Activated naive CD8-positive, alpha-beta T cell treated with anti-CD3 and anti-CD28 coated beads for 36 hours (primary cell): ENCODE measurements at places on chromosomes 4 and X. TPM values are rescaled to one million over a fixed set of nuclear protein-coding genes. Genes with fewer than 3 reads are reported as not detected.

Gene TMPRSS11A
- not detected for total RNA-seq

Gene USP46
- 6.1 TPM for total RNA-seq

Gene HHIP
- not detected for total RNA-seq

Gene DNAAF6
- not detected for total RNA-seq

Gene NALF2
- 0.19 TPM for total RNA-seq

Gene CT45A10
- not detected for total RNA-seq

Gene FANCB
- total RNA-seq, result 14.0 TPM

Gene ADH1A
- total RNA-seq, result not detected

Gene SMIM43
- not detected for total RNA-seq

GRCh38 chr4:68346461-68346860 lies 3.4 kb downstream of the YTHDC1 start:
- no peak for DNase-seq

DNA sequence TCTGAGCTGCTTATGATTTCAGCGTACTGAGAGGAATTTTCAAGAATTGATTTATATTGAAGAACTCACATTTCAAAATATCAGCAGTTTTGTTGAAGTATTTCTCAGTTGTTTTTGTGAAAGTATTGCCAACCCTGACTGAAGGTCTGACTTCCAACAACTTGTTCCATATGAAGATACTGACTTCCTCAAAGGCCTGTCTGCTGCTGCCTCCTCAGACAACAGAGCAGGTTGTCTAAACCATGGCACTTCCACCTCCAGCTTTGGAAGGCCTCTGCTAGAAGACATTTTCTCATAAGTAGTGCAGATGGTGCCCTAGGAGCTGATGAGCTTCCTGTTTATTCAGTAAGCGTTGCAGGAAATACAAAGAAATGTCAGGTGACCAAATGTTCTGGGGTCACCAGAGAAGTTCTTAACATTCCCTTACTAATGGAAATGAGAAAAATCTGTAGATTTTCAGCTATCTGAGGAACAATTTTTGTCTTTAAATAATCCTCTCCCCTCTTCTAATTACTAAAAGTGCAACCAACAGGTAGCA lies 28.8 kb downstream of the FGF2 start:
- DNase-seq, result no peak

DNA sequence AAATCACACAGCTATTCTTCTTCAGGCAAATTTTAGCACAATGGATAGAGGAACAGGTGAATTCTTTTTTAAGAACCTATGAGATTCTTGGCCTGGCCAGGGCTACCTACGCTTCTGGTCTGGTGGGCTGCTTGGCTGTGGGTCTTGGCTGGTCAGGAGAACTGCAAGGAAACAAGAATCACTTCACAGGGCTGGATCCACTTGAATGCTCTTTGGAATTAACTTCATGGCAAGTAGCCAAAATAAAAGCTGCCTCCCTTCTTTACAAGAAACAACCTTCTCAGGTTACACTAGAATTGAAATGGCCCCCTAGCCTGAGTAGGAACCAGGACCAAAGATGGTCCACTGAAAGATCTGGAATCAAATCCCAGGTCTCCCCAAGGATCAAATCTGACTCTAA lies 519.1 kb downstream of the IQCM start:
- no peak for DNase-seq

GRCh38 chr4:38315286-38315685 lies 348.7 kb upstream of the KLF3 start:
- DNase-seq, result no peak

DNA sequence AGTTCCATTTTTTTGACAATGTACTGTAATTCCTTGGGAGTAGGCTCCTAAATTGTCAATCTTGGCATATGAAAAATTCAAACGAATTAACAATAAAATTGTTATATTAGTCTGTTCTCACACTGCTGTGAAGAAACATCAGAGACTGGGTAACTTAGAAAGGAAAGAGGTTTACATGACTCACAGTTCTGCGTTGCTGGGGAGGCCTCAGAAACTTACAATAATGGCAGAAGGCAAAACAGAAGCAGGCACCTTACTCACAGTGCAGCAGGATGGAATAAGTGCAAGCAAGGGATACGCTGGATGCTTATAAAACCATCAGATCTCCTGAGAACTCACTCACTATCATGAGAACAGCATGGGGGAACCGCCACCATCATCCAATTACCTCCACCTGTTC lies 246.4 kb upstream of the TRAM1L1 start:
- DNase-seq, result no peak

- DNase-seq, result no peak
Observed at GRCh38 chr4:151931563-151931962, 170.8 kb upstream of the GATB start.

GRCh38 chr4:147741190-147741788 lies 9.4 kb downstream of the ARHGAP10 start:
- DNase-seq, result no peak

- DNase-seq, result no peak
Observed at GRCh38 chrX:455199-455598, 68.5 kb upstream of the PPP2R3B start.

GRCh38 chr4:41256740-41257256 lies at the start of gene UCHL1:
UCHL1 (plus strand) TSS chr4:41256928; CDS start chr4:41256977, 49 bp downstream.
- peak; percentile 39 for DNase-seq

DNA sequence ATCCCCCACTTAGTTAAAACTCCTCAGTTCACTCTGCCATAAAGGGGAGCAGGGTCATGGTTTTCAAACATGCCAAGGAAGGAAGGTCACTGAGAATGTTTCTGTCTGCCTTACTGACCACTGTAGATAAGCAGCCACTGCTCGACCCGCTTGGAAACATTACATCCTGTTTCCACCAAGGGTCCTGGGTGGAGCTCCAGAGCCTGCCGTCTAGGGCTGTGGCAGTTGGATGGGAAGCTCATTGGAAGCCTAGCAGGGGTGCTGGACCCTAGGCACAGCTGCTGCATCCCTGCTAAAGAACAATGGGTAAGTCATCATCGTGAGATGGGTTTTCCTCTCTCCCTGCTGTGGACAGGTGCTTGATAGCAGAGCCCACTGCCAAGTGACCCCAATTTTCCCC lies 76.0 kb upstream of the SRD5A3 start:
- no peak for DNase-seq

DNA sequence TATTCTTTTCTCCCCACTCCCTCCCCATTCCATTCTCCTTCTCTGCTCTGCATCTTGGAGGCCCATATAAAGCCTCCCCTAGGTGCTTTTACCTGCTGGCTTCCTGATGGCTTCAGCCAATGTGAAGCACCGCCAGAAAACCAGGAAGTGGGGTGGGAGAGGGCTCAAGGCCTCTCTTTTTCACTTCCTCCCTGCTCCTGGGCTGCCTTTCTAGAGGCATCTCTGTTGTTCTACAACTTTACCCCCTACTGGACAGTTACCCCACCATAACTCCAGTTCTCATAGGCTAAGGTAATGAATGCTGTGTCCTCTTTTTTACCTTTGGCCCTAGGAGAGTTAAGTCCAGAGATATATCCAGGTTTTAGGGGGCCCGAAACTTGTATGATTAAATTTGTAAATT lies 62.4 kb upstream of the PPARGC1A start:
- DNase-seq, result no peak

DNA sequence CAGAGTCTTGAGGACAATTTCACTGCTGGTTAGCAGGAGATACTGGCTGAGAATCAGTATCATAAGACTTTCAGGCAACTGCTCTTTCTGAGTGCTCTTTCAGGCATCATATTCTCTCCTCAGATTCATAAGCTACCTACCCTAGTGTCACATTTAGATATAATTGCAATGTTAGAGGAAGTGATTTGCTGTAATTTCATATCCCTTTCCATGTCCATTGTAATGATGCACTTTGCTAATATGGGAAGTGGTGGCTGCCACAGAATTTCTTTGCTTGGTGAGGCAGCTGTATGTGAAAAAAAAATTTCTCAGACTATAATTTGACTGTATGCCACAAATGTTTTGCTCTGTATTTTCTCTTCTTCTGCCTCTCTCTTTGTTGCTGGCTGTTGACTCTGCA lies 63.3 kb downstream of the DOCK11 start:
- DNase-seq, result no peak

GRCh38 chr4:152665691-152666395 lies 14.0 kb downstream of the TMEM154 start:
- no peak for DNase-seq

- DNase-seq, result no peak
Observed at GRCh38 chr4:47694322-47694721, 143.5 kb downstream of the CORIN start.

DNA sequence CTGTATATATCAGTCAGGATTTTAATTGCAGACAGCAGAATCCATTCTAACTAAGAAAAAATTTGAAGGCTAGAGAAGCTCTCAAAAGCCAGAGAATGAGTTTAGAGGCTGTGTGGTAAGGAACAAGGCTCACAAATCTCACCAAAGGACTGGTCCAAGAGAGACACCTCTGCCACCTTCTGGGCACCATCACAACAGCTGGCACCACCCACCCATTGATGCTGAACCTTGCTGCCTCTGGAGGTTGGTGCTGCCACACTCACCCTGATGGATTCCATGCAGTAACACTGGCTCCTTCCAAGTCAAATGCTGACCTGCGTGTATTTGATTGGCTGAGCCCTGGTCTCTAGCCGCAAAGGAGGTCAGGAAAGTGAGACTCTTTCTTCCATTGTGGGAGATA lies 100.8 kb downstream of the BEND2 start:
- DNase-seq, result no peak

- DNase-seq, result no peak
Observed at GRCh38 chr4:1137063-1137776, 23.9 kb upstream of the RNF212 start.

GRCh38 chrX:67727576-67727975 lies 183.8 kb downstream of the AR start:
- no peak for DNase-seq

GRCh38 chr4:78244705-78245485 lies 187.8 kb downstream of the FRAS1 start:
- DNase-seq, result no peak

- DNase-seq, result no peak
Observed at GRCh38 chr4:158046345-158046744, 126.5 kb downstream of the GASK1B start.

DNA sequence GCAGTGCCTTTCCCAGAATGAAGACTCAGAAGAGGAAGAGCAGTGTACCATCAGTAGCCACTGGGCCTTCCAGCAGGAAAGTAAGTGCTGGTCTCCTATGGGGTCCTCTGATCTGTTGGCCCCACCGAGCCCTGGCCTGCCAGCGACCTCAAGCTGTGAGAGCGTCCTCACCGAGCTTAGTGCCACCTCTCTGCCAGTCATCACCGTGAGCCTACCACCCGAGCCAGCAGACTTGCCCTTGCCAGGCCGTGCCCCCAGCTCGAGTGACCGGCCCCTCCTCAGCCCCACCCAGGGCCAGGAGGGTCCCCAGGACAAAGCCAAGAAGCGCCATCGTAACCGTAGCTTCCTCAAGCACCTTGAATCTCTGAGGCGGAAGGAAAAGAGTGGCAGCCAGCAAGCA lies 69.7 kb downstream of the STARD8 start:
- no peak for DNase-seq

DNA sequence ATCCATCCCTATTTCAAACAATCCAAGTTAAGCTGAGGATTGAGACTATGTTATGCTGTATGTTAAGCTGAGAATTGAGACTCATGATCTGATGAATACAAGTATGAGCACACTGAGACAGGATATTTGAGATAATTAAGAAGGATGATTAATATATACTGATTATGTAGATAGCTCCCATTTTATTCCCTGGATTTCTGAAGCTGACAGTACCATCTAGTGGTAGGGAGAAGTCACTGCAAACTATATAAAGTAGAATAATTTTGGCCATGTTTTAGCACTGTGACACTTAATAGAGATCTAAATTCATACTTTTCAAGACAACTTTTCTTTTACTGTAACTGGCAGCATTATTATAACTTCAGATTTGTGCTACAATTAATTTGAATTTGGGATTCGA lies 63.8 kb upstream of the HPRT1 start:
- DNase-seq, result no peak

DNA sequence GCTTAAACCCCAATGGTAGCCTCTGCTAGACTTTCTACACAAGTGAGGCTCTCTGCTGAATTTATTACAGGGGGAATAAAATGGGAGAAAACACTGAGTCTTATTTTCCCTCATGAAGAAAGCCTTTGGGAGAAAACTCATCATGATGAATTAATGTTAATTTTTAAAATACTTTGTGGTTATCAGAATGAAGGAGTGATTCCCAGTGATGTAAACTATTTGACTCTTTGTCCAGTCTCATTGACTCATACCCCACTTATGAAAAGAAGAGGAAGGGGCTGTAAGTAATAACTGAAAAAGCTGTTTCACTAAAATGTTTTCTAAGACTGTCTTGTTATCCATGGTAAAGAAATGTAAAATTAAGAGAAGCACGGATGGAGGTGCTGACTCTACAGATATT lies 208.8 kb downstream of the GRIA3 start:
- no peak for DNase-seq

GRCh38 chr4:162406637-162407365 lies 243.0 kb upstream of the FSTL5 start:
- DNase-seq, result no peak

GRCh38 chr4:39227906-39228305 lies 45.6 kb downstream of the WDR19 start:
- DNase-seq, result no peak
